SJSA1 (cell line): ENCODE measurements at places on chromosomes 5 and 9. TPM values are rescaled to one million over a fixed set of nuclear protein-coding genes. Genes with fewer than 3 reads are reported as not detected.

The ASPN gene
- not detected in 2 replicates for total RNA-seq

DNA sequence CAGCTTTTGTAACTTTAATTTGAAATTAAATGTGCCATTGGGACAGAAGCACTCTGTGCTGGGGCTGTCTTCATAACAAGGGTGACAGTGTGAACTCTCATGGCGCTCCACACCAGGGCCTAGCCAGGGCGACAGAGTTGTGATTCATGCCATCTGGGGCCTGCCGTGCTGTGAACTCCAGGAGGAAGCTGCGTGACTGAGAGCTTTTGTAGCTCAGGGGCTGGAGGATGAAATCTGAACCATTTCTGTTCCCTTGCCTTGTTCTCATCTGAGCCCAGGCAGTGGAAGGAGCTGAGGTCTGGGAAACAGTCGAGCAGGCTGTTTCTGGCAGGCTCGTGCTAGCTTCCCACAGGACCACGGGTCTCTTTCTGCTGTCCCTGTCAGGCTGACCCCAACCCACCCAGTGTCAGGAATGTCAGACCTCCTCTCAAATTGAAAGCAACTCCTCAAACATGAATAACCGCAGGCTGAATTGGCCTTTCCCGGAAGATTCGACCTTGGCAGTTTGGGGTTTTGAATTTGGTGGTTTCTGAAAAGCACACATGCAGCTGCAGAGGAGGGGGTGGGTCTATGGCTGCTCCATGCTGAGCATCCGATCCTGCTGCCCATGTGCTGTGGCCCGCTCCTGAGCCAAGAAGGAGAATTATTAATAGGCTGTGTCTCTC lies 69.2 kb upstream of the RPS23 start:
- DNase-seq: peak; percentile 53

DNA sequence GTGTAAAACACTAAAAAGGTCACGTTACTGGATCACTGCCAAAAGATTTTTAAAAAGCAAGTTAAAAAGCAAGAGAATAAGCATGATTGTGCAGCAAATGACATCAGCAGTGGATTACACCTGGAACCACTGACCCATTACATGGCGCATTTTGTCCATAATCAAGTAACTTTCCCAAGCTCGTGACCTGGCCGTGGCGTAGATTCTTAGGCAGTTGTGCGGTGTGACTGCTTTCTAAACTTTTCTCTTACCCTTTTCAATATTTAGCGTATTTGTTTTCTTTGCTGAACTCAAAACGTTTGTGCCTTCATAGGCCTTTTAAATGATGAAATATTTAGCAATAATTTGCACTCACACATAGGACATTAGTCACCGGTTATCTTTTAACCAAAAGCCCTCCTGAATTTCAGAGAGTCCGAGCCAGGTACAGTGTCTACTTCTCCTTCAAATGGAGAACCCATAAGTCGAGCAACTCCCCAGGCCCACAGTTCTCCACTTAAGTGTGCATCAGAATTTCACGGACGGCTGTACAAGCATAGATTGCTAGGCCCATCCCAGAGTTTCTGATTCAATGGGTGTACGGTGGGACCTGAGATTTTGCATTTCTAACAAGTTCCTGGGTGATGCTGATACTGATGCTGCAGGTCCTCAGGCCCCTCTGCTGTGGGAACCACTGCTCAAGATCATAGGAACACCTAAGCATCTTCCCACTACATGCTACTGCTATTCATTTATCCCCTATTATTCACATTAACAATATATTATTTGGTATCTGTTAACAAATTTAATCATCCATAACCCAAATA lies 144.4 kb downstream of the GLIS3 start:
- DNase-seq: no peak

The KIAA0825 gene
- 1.8 and 1.9 TPM in 2 replicates for total RNA-seq
